Hindlimb muscle (tissue), 1 donor: ENCODE measurements at places on chromosomes 13 and 19.

DNA sequence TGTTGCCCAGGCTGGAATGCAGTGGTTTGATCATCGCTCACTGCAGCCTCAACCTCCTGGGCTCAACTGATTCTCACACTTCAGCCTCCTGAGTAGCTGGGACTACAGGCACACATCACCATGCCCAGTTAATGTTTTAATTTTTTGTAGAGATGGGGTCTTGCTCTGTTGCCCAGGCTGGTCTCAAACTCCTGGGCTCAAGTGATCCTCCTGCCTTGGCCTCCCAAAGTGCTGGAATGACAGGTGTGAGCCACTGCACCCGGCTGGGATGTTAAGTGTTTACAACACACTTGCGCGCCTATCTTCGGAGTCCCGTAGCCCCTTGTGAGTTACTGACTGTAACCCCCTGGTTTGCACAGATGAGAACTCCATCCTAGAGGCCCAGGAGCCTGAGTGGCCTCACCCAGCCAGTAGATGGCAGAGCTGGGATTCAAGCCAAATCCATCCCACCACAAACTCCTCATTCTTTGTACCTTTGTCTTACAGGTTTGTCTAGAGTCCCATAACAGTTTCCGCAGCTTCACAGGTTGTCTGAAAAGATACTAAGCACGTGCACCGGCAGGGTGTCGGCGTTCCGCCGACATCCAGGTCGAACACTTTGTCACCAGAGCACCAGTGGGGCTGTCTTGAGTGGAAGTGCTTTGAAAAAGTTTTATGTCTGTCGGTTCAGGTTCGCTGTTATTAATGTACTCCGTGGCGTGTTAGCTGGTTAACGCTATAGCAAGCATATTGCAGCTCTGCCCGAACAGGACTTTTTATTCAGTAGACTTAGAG lies 14.7 kb downstream of the MAG start:
- no peak for DNase-seq

GRCh38 chr13:87172166-87172835 lies 498.9 kb upstream of the SLITRK5 start:
- no peak for DNase-seq

DNA sequence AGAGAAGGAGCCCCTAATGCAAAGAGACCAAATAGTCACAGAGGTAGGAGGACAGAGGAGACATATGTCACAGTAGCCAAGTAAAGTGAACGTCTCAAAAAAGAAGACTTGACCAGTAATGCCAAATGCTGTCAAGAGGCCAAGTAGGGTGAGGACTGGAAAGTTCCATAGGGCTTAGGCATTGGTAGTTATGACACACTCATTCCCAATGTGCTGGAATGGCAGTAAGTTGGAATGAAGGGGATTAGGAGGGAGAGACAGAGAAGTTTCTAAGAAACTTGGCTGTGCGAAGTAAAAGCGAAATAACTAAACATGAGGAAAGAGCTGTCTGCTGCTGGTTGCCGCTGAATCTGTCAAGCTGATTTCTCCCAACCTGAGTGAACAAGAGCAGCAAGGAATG lies 14.9 kb upstream of the FRY start:
- DNase-seq = no peak

- no peak for DNase-seq
Observed at GRCh38 chr13:39347926-39348901, 254.8 kb downstream of the LHFPL6 start.

- DNase-seq = no peak
Observed at GRCh38 chr13:72823724-72824123, 41.8 kb downstream of the PIBF1 start.
